H4 (cell line): ENCODE measurements at places on chromosomes 13 and 19. TPM values are rescaled to one million over a fixed set of nuclear protein-coding genes. Genes with fewer than 3 reads are reported as not detected.

DNA sequence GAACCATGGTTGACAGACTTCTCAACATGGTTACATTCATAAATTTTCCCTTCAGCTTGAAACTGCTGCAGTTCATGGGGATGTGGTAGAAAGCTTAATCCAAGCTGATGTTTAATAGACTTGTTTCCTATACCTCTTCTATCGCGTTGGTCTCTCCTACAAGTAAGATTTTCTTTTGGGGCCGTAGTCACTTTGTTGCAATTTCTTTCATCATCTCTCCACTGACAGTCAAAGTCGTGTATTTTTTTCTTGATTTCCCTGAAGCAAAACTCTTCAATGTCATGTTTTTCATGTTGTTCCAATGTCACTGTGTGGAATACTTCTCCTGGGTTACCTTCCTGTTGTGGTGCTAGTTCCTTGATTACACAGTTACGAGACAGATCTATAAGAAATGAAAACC lies 6.3 kb upstream of the ZNF160 start:
- no peak for DNase-seq

DNA sequence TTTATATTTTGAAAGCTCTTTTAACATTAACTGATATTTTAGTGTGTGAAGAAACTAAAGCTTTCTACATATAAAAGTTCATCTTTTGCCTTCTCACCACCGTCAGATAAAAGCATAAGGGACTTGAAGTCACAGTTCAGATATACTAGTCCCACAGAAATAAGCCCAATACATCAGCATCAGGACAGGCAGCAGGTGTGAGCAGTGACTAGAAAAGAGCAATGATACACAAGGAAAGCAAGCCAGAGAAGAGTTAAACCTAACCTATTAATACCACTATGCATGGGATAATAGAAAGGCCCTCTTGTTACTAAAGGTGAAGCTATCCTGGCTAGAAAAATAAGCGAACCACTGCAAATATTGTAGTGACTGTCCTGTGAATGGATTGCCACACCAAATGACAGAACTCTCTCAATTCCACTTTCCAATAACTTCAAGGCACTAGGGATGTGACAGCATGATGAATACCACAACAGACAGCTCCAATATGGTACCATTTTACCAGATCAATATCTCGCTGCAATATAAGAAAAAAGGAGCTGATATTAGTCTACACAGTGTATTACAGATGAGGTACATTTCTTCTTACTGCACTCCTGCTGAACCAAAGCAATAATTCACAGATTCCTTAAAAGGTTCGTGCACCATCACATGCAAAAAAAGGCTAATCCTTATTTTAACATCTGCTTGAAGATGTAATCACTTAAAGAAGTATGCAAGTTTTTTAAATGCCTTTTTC lies 114.1 kb downstream of the DACH1 start:
- no peak for DNase-seq

DNA sequence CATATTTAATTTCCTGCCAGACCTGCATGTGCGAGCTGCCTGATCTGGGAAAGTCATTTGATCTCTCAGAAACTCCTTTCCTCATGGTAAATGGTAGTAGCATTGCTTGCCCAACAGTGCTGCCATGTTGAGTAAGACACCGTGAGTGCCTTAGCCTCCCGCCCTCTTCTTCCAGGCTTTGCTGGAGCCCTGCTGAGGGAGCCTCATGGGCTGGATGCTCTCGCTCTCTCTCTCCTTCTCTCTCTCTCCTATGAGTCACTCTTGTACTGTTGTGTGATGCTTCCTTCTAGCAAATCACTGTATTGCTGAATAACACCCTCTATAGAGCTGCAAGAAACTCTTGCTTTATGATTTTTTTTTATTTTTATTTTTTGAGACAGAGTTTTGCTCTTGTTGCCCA lies 365.5 kb downstream of the UQCRFS1 start:
- no peak for DNase-seq

- no peak for DNase-seq
Observed at GRCh38 chr13:112940236-112940635, 28.8 kb upstream of the MCF2L start.

- DNase-seq: no peak
Observed at GRCh38 chr13:103276775-103277498, 210.7 kb upstream of the SLC10A2 start.

DNA sequence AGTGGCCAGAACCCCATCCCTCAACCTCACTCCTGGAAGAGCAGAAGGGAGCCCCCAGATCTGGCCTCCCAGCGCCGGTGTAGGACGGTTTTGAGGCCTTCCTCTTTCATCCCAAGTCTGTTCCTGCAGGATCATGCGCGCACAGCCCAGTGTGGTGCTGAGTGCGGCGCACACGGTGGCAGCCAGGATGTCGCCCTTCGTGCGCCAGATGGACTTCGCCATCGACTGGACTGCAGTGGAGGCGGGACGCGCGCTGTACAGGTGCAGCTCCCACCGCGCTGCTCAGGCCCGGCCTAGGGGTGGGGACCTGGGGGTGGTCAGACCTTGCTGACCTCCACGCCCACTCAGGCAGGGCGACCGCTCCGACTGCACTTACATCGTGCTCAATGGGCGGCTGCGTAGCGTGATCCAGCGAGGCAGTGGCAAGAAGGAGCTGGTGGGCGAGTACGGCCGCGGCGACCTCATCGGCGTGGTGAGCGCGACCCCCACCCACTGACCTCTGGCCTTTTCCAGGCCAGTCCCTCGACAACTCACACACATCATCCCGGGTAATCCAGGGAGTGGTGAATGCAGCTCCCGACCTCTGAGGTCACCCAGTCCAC lies 14.8 kb downstream of the PNPLA6 start:
- no peak for DNase-seq

DNA sequence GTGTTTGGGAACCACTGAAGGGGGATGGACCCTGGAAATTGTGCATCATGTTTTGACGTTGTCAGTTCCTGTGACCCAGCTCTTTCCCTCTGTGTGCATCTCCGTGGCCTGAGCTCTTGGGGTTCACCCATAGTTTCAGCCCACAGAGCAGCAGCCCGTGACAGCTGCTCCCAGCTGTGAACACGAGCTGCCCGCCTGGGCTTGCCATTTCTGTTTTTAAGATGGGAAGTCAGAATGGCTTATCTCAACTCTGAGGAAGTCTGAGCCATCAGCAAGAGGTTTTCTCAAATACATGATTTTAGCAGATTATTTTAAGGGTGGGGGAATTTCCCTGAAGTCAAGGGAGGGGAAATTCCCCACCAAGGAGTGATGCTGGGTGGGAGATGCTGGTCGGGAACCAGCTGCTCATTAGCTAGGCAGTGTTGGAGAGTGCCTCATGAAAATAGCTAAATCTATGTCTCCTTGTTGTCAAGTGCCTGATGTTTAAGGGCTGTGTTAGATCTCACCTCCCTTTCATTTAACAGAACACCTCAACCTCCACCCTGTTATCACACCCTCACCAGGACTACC lies 34.8 kb upstream of the C1QTNF9 start:
- no peak for DNase-seq

DNA sequence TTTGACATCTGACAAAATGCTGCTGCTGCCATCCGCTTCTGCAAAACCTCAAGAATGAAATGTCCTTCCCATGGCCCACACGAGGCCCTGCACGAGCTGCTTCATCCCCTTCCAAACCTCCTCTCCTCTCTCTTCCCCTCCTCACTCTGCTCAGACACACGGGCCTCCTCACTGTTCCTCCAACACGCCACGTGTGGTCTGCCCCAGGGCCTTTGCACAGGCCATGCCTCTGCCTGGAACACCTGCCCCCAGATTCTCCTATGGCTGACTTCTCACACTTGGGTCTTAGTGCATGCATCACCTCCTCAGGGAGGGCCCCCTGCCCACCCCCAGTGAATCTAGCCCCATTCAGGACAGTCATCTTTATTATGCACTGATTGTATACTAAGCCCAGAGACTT lies 15.9 kb downstream of the NRTN start:
- DNase-seq: no peak

DNA sequence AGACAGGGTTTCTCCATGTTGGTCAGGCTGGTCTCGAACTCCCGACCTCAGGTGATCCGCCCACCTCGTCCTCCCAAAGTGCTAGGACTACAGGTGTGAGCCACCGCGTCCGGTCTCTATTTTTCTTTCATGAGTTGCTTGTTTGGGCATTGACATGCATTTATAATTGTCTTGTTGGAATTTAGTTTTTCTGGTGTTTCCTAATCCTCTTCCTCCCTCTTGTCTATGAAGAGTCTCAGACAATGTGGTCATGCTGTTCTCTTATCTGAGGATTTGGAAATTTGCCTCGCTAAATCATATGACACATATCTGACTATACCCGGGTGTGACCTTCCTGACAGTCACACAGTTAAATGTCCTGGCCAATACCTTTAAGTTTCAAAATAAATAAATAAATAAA lies 7.4 kb upstream of the CEACAM18 start:
- no peak for DNase-seq

DNA sequence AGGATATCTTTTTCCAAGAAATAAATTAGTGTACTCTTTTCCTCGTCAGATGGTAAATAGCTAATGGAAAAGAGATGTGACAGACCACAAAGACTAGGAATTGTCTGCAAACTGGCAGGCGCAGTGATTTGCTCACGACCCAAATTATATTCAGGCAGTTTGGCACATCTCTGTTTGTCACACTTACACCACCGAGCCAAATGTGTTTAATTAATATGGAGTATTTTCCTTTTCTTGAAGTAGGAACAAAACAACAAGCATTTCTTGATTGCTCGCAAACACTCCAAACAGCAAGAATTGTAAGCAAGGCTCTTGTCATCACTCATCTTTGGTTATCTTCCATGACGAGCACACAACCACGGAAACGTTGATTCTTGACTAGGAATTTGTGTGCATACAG lies 884.2 kb downstream of the PCDH9 start:
- no peak for DNase-seq

DNA sequence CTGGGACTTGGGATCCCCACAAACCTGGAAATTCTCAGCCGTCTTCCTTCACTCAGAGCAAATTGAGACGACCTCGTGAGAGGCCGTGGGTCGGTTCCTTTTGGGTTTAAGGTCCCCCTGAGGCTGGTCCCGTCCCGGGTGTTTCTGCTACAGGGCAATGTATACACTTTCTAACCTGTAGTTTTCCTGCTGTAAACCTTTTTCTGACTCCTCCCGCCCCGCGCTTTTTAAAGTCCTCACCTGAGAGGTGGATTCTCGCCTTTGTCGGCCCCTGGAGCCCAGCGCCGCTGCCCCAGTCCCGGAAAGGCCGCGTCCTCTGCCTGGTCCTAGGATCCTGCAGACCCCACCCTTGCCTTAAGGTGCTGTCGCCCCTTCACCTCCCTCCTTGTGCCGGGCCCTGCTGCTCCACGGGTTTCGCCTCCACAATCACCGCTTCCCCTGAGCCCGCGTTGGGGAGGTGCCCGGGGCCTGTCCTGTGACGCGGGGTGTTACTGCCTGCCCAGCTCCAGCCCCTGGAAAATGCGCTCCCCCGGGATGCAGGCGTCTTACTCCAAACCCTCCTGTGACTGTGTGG lies 391 bp downstream of the ZNF761 start:
- DNase-seq: no peak

DNA sequence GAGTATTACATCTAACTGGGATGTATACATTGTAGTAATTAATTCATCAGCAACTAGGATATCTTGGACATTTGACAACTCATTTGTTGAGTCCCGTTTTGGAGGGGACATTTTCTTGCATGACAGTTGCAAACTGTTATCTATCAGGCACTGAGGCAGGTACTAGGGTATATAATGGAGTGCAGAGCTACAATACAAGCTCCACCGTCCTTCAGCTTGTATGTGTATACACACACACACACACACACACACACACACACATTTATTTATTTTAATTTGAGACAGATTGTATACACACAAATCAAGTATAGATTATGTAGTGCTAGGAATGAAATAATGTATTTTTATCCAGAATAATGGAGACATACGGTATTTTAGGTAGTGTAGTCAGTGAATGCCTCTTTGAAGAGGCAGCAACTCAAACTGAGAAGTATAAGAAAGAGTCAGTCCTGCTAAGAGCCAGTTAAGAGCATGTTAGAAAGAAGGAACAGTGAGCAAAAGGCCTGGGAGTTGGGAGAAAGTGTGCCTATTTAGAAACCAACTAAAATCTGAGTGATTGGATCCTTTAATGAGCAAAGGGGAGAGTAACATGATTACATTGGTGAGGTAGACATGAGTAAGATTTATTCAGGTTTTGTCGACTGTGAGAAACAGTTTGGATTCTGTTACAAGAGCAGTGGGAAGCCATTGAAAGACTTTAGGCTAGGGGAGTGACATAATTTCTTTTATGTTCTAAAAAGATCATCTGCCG lies 74.5 kb downstream of the NBEA start:
- no peak for DNase-seq

- no peak for DNase-seq
Observed at GRCh38 chr13:81563091-81563490, 1222.2 kb upstream of the SPRY2 start.

GRCh38 chr19:54297759-54298305 lies 15.1 kb downstream of the LILRA5 start:
- no peak for DNase-seq

SHC2 gene
- 1.4 and 2.0 TPM in 2 replicates for total RNA-seq

SNRPD2 gene
- 318 and 326 TPM in 2 replicates for total RNA-seq

EHD2 gene
- total RNA-seq: 16.9 and 19.9 TPM in 2 replicates
